ENCODE measurements at places on chromosomes 1 and 21. TPM values are rescaled to one million over a fixed set of nuclear protein-coding genes. Genes with fewer than 3 reads are reported as not detected.

EPHB2 gene
- 67.9 TPM for polyA plus RNA-seq

- no peak for DNase-seq
Measured at GRCh38 chr1:172201572-172201971, 218.9 kb upstream of the C1orf105 start.

DNA sequence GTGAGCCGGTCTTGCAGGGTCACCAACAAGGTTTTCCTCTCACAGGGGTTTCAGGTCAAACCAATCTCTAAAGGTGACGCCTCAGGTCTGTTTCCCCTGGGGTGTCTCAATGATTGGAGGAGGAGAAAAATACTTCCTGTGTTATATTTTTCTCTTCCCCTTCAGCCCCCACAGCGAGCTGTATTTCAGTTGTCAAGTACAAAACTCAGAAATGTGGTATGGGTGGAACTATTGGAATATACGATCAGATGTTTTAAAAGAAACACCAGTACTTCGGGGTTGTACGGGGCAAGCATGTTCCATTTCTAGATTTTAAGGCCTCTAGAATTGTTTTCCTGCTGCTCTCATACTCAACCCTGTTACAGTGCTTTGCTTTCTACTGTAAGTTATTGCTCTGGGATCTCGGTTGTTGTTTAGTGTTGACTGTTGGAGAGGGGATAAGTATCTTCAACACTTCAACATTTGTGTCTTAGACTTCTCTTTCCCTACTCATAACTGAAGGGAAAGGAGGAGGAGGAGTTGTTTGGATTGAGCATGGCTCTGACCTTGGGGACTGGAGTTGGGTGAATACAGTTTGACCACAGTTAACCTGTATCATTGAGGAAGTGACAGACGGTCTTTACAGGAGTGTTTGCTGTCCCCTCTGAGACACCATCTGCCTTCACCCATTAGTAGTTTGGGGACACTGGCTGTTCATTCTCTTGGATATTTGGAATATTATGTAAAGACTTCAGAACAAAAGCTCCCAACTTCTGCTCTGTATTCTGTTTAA is 2.0 kb downstream of the MAPKAPK2 start:
- no peak for DNase-seq

OR2G6 gene
- not detected for polyA plus RNA-seq

GRCh38 chr1:60558236-60558635 is 484.7 kb upstream of the C1orf87 start:
- DNase-seq, result no peak

NTRK1 gene
- polyA plus RNA-seq, result 2.8 TPM

DNA sequence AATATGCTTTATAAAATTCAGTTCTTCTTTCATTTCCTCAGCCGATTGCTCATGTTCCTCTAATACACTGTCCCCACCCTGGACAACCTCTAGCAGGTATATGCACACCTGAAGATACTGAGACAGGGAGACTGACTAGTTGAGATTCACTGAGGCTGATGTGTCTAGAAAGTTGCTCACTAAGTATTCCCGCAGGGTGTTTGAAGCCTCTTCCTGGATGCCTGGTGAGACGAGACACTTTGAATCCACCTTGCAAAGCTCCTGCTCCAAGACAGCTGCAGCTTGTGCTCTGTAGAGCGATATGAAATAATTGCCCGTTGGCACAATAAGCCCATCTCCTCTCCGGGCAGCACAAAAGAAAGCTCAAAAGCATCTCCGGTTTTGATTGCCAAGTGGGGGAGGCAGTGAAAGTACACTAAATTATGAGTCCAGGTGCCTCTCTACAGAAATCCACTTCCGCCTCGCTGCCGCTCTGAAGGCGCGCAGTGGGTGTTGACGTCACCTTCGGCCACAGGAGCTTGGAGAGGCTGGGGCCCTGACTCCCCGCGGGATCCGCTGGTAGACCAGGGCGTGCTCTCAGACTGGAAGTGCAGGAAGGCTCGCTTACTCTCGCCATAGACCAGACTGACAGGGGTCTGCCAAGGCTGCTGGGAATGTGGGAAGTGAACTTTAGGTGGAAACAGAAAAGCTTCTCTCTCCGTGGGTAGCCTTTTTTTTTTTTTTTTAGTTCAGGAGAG is 46.3 kb downstream of the GPA33 start:
- DNase-seq, result peak; percentile 40
